ENCODE measurements at places on chromosomes 5 and 9.

- no peak for DNase-seq
Observed at GRCh38 chr9:135928074-135928730, 20.9 kb upstream of the CAMSAP1 start.

DNA sequence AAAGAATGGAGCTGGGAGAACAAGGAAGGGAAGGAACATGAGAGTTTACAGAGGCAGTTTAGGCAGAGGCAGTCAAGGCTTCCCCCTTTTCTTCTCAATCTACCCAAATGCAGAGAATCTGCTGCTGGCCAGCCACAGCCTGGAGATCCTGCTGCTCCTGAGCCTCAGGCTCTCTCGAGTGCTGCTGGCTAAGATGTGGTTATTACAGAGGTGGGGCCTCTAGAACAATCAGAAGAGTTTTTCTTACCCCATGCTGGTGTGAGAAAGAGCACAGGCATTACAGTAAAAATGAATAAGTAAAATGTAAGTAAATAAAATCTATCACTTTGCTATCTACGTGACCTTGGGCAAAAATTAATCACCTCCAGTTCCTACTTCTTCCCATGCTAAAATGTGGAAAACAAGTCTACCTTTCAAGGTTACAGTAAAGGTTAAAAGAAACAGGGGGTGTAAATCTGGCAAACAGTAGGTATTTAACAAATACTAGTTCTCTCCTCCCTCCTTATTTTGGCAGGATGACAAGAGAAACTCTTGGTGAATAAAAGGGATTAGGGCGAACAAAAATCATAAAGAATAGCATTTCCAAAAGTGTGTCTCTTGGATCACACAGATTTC lies 31.1 kb downstream of the FBXW11 start:
- DNase-seq: no peak

GRCh38 chr5:34053133-34053532 lies 10.1 kb upstream of the C1QTNF3 start:
- no peak for DNase-seq

DNA sequence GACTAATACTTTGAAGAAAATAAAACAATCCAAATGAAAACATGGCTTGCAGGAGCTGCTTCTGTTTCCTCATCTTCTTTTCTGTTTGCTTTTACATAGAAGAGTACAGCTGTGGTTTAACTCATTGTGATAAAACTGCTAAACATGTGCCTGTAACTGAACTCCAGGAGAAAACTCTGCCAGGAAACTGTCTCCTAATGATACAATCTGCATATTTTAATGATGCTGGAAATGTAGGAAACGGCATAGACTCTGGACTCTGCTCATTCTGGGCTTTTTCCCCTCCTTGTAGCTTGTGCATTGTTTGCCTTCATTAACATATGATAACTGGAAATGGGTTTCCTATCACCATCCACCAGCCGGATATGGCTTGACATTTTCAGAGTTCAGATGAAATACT lies 813.3 kb upstream of the WWC1 start:
- no peak for DNase-seq

DNA sequence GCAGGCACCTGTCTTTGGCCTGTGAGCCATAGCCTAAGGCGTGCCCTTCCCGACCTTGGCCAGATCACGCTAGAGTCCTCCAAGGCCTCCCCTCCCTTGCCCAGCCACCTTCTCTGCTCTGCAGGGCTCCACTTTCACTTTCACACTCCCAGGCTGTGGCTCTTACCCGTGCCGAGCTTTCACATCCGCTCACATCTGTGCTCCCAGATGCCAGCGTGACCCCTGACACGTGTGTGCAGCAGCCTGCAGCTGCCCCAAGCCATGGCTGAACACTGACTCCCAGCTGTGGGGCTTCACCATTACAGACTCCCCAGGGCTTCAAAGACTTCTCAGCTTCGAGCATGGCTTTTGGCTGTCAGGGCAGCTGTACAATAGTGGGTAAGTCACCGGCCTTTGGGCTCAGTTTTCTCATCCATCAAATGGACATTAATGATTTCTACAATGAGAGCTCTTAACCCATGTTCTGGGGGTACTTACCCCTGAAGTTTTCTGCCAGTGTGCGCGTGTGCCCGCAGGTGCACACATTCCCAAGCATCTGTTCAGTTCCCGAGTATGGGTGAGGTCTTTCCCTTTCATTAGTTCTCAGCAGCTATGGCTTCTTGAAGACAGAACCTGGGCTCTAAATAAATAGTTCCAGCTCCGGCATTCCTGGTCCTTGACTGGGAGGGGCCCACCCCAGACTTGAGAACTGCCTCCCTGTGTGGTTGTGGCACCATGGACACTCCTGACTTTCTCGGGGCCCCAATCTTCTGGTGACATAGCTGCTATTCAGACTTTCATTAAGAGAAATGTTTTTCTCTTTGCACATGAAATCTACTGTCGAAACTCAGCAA lies 118.6 kb downstream of the RGS3 start:
- peak; percentile 65 for DNase-seq

DNA sequence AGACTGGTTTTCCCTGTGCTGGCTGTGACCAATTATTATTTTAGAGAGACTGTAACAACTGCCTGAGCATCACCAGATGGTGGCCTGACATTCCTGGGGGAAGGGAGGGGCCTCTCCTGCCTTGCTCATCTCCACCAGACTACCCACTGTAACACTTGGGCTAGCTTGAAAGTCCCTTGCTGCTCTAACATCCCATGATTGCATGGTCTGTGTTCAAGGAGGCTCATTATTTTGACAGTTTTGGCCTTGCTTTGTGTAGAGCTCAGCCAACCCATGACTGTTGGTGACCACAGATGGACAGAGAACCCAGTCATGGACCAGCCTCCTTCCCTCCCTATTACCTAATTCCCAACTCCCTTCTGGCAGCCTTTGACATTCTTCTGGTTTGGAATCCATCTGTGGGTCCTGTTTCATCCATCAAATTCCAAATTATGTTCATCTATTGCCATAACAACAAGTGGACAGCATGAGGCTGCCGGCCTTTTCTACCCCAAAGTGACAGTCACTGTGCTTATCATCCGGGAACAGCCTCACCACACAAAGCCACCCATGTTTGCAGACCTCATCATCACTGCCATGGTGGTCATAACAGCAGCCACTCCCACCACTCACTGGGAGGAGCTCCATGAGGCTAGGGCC lies 49.0 kb upstream of the ICE1 start:
- no peak for DNase-seq

DNA sequence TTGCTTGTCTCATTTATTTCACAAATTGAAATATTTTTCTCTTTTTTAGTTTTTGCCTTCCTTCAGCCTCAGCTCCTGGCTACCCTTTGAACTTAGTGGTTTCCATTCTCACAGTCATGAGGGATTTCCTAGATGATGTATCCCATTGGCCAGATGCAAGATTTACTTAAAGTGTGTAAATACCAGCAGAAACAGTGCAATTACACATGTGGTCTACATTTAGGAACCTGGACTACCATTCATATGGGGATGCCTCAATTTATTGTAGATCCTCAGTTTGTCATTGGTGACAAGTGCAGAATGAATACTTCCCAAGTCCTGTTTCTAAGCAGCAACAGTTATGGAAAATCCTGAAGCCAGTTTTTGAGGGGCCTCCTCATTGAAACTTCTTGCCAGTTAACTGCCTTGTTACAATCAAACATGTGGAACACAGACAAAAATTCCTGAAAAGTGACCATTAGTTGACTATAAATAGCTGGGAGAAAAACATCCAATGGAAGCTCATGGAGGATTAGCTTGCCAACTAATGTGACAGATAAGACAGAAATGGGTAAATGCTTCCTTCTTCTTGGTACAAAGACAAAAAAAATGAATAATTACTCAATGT lies 113.6 kb upstream of the FER start:
- no peak for DNase-seq
